ENCODE measurements at places on chromosomes 6 and 20.
A peak's percentile ranks its signal among the peaks of the same experiment; 100 is the strongest.

DNA sequence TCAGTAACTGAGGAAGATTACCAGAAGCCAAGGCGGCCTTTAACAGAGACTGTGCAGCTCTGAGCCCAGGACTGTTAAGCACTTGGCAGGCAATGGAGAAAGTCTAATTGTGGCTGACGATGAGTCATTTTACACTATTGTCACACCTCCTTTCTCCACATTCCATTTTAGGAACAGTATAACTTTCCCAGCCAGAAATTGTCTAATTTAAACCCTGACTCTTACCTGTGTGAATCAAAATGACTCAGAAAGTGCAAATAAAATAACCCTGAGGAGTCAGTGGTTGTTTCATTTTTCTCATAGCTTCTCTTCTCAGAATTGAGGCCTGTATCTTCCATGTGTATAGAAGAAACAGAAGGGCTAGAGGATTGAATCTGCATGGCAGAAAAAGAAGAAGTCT is 40.0 kb upstream of the OPN5 start:
- DNase-seq, result no peak

DNA sequence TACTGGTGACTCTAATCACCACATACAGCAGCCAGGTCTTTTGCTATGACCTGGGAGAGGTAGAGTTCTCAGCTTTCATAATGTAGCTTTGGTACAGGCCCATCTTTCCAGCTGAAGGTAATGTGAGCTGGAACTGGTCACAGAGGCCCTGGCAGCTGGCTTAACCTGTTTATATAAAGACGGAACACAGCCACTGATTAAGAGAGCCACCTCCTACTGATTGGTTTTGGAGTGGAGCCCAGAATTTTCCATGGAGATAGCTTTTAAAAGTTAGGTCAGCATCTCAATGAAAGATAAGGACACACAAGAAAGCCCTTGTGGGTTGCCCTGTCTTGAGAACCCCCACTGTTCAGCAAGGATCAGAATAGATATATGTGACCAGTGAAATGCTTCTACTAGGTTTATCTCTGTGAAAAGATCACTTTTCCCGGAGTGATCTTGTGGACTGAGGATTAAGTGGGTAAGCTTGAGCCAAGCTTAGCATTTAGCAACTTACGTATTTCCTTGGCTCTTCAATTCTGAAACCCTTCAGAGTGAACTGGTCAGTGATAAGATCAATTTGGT is 213.7 kb upstream of the CITED2 start:
- peak; percentile 70 for DNase-seq

GRCh38 chr6:8066108-8066507 is 1.9 kb upstream of the BLOC1S5 start:
- DNase-seq, result no peak

DNA sequence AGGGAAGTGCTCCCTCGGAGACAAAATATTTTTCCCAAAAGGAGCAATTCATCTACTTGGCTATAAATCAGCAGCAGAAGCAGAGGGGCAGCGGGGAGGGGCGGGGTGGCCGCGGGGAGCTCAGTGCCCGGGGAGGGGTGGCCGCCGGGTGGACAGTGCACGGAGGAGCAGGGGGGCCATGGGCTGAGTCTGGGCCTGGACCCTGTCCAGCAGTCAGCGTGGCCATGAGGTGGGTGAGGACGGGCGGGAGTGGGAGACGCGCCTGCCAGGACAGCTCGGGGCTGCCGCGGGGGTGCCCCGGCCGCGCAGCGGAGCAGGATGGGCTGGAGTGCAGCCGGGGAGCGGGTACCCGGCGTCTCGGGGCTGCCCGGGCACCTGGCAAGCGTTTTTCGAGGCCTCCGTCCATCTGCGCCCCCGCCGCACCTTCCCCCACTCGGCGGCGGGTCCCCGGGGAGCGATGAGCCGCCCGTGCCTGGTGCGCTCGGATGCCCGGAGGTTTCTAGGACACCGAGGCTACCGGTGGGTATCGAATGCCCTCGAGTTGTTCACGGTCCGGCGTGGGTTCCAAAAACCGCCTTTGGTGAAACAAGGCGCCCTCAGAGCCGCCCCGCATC is 229.5 kb downstream of the THBS2 start:
- DNase-seq, result no peak

GRCh38 chr20:49275636-49276035 is 2.2 kb downstream of the ZNFX1 start:
- DNase-seq, result no peak

DNA sequence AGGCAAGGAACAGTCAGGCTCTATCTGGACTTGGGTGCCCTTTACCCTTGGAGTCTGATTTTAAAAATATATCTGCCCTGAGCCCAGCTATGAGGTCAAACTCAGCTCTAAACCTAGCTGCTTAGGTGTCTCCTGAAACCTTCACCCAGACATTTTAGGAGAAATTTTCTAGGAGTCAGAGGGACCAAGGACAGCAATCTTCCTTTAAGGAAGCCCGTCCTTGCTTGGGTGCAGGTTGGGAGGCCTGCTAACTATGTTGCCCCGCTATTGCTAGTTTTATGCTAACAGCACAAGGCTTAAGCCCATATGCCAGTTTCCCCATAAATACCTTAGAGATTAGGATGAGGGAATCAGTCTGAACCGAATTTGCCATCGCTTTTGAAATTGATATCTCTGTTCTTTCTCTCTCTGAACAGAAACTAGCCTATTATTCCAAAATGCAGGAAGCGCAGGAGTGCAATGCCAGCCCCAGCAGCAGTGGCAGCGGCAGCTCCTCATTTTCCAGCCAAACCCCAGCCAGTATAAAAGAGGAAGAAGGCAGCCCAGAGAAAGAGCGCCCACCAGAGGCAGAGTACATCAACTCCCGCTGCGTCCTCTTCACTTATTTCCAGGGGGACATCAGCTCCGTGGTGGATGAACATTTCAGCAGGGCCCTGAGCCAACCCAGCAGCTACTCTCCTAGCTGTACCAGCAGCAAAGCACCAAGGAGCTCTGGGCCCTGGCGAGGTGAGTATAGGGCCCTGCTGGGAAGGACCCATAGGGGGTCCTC is 2.6 kb downstream of the VGLL2 start:
- DNase-seq, result no peak

DNA sequence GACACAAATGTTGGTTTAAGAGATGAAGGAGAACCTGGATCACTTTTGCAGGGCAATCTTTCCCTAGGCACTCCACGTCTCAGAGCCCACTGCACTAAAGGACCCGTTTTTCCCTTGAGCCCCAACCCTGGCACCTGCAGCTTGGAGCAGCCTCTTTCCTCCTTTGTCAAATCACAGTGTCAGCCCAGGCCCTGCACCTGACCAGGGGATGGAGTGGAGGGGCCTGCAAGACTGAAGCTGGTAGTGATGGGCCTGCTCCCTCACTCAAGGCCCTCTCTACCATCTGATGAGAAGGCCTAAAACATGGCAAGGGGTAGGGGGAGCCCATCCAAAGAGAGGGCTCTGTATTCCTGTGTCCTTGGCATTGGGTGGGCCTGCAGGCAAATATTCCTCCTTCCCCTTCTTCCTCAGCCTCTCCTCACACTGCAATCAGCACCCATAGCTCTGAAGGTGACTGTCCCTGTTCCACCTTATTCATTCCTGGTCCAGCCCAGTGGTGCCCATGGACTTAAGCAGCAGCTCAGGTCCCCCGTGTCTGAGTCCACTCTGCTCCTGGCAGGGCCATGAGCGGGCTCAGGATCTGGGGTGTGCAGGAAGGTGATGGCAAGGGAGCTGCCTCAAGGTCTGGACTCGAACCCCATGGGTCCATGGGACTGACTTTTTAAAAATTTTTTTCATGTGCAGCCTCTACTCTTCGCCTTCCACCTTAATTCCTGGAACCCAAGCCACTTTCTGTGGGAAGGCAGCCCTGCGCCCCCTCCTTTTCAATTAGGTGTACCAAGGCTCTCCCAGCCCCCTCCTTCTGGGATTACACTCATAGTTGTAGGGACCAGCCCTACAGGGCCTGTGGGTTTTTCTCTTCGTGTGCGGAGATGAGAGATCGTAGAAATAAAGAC is 6.7 kb downstream of the RAET1G start:
- DNase-seq, result no peak

GRCh38 chr20:50286174-50286511 is 95.5 kb downstream of the CEBPB start:
- no peak for DNase-seq

DNA sequence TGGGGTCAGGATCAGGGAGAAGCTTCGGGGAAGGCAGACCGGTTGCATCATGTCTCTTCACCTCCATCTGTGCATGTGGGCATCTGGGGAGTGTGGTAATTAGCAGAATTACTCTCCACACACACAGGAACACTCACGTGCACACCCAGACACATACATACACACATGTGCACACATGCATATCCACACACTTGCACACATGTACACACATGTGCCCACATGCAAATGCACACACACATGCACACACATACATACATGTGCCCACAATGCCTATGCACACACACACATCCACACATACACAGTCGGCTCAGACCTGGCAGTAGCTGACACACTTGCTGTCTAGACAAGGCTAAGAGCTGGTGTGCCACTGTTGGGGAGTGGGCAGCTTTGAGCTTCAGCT is 212.3 kb upstream of the PMEPA1 start:
- DNase-seq, result no peak

DNA sequence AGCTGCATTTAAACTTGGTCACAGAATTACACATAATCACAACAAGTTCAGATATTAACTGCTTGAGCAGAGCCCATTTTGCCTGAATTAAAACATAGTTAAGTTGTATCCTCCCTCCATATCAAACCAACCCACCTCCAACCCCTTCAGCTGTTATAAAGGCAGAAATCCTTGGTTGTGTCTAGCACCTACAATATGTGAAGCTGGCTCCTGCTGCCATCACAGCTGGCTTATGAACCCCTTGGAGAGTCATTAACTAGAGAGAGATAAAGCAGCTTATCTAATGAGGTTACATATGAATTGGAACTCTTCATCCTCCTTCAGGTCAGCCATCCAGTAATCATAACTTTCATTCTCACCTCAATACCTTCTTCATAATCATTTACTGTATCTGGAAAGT is 101.8 kb downstream of the EPHA7 start:
- DNase-seq, result no peak

Data from iris pigment epithelial cell (primary cell).